ENCODE measurements at places on chromosomes 5 and 9.
A peak's percentile ranks its signal among the peaks of the same experiment; 100 is the strongest.

DNA sequence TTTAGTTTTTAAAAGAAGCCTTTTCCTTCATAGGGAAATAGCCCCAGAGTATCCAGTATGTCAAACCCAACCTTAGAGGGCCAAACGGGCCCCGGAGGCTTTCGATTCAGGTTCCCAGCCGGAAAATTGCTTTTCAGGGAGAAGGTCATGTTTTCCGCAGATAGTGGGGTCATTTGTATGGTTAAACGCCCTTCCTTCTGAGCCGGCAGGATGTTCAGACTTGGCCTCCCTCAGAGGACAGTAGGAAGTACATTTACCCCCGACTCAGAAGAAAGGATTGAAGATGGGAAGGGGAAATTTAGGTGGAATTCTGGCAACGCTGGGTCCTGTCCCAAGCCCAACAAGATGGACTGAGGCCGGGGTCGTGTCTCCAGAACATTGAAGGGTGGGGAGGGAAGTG, 195.2 kb downstream of the AOPEP start:
- DNase-seq: no peak

- DNase-seq: no peak
Observed at GRCh38 chr9:84254972-84255371, 85.6 kb downstream of the SLC28A3 start.

- DNase-seq: no peak
Observed at GRCh38 chr9:69297300-69297980, 27.6 kb upstream of the ENTREP1 start.

- DNase-seq: no peak
Observed at GRCh38 chr5:33833237-33833575, 58.6 kb downstream of the ADAMTS12 start.

GRCh38 chr5:132434416-132435286, 55.9 kb downstream of the IRF1 start:
- DNase-seq: no peak

- DNase-seq: no peak
Observed at GRCh38 chr5:79436821-79437220, 77.1 kb downstream of the HOMER1 start.

GRCh38 chr9:127140842-127141675, 18.6 kb upstream of the ANGPTL2 start:
- no peak for DNase-seq

- no peak for DNase-seq
Observed at GRCh38 chr9:128846680-128847030, 17.1 kb upstream of the SPOUT1 start.

DNA sequence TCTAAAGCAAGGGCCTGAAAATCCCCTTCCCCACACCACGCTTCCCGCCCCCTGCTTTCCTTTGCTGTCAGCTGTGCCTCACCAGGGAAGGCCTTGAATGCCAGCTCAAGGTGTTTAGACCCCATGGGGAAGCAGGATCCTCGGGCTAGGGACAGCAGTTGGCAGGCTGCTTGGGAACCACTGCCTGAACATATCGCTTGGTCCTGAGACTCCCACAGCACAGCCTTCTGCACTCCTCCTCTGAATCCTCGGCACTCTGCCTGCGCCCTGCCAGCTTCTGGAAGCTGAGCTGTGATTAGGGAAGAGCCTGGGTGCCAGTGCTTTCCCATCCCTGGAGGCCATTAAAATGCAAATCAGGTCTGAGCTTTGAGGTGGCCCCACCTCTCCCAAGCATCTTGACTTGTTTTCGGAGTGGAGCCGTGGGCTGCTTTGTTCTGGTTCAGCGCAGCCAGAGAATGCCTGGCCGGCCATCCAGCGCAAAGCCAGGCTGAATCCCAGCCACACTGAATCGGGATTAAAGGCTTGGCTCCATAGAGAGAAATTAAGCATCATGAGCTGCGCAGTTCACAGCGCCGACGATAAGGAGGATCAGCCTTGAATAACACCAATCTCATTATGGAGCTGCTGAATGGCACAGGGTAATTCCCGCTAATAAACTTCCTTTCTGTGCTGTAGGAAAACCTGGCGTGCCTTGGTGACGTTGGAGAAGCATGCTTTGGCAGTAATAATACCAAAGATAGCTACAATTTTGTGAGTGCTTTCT, 40.0 kb downstream of the AMBP start:
- peak; percentile 29 for DNase-seq

DNA sequence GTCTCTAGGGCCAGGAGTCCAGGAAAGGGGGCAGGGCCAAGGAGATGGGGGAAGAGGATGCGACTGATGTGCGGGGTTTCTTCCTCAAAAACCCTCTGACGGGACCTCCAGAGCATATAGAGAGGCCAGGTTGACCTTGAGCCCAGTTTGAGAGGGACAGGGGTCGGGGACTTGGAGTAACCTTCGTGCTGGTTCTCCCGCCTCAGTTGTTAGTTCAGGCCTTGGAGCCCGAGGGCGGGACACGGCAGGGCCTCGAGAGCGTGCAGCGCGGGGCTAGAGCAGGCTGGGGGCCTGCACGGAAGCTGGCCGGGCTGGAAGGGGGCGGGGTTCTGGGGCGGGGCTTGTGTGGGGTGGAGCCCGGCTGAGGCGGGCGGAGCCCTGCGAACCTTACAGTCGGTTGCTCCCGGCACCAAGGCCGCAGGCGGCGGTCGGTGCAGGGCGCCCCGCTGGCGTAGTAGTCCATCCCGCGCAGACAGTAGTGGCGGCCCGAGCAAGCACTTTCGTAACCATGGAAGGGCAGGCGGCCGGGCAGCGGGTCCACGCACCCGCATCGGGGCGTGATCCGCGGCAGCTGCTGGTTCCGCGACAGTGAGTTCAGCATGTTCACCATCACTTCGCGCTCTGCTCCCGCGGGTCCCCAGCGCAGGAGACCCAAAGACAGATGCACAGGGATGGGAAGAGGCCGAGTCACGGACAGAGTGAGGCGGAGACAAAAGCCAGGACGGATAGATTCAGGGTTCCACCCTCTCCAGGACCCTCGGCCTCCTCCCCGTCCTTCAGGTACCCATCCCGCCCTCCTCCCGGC, 4.0 kb upstream of the MYORG start:
- DNase-seq: peak; percentile 61

- DNase-seq: no peak
Observed at GRCh38 chr5:107331312-107331711, 339.4 kb downstream of the EFNA5 start.

DNA sequence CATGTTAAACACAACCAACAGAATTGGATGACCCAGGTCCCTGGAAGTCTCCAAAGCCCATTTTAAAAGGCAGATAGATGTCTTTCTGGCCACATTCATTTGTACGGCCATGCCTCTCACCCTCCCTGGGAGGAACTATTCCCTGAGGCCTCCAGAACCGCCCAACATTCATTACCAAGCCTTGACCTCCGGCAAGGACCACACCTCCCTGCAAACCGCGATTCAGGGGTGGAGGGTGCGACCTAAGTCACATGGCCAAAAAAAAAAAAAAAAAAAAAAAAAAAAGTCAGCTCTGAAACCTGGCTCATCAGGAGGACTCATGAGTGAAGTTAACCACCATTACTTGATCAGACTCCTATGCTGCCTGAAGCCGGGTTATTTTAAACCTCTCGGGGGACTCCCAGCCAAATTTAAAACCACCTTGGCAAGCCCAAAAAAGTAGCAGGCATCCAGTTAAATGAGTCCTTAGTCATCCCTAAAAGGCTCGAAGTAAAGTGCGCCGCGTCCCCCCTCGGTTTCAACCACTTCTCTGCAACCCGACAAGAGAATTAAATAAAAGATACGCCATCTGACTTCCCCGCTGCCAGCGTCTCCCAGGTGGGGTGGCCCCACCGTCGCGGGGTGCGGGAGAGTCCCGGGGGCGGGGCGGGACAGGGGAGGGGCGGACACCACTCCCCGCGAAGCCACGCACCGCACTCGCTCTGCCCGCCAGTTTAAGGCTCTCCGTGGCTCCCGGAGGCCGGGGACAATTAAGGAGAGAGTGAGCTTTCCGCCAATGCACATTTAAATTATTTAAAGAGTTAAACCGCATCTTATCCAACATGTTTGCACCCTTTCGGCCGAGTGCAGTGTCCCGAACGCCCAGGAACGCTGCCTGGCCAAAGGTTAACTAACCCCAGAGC, 2.3 kb downstream of the KLF9 start:
- DNase-seq: peak; percentile 75

DNA sequence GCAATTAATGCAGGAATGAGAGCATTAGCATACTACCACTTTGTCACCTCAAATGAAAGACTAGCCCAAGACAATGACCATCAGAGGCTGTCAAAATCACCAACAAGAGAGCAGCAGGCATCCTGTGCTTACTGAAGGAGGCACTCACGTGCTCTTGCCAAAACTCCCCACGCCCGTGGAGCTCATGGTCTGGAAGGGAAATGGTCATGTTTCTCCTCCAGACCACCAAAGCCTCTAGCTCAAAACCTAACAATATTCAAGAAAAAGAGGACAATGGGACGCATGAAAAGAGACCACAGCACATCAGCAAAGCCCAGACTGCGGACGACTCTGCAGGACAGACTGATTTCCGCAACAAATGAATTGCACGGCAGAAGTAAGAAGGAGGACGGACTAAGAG, 12.8 kb downstream of the AKNA start:
- DNase-seq: no peak

- peak; percentile 0 for DNase-seq
Observed at GRCh38 chr9:80146466-80146865, 574.7 kb downstream of the TLE4 start.

- no peak for DNase-seq
Observed at GRCh38 chr5:143239882-143240518, 163.5 kb downstream of the NR3C1 start.

- peak; percentile 53 for DNase-seq
Observed at GRCh38 chr5:137619191-137619870, 116.6 kb downstream of the KLHL3 start.

GRCh38 chr9:87853302-87853701, 29.4 kb upstream of the SPATA31E1 start:
- no peak for DNase-seq

GRCh38 chr9:134509281-134509680, 132.3 kb upstream of the COL5A1 start:
- DNase-seq: no peak

- DNase-seq: no peak
Observed at GRCh38 chr9:69798744-69799143, 21.9 kb upstream of the CFAP95 start.

- DNase-seq: no peak
Observed at GRCh38 chr9:16310278-16311110, 560.0 kb downstream of the BNC2 start.

GRCh38 chr9:90037146-90037797, 432.5 kb downstream of the GADD45G start:
- DNase-seq: no peak

DNA sequence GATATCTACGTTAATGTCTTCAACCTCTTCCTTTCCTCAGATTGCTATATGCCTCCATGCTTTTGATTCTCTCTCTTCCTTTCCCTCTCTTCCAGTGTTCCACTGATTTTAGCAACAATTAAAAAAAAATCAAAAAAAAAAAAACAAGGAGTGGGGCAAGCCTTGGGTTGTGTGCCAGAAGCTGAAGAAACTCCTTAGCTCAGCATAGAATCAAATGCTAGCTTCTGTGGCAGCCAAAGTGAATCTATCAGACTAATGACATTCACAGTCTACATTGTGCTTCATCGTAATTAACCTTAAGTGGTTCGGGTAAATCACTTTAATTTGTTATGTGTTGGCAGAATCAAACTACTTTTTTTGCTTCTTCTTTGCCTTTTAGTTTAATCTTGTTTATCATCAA, 237.3 kb downstream of the TMEM167A start:
- DNase-seq: no peak

GRCh38 chr5:128674837-128675446, 136.9 kb upstream of the FBN2 start:
- peak; percentile 2 for DNase-seq

DNA sequence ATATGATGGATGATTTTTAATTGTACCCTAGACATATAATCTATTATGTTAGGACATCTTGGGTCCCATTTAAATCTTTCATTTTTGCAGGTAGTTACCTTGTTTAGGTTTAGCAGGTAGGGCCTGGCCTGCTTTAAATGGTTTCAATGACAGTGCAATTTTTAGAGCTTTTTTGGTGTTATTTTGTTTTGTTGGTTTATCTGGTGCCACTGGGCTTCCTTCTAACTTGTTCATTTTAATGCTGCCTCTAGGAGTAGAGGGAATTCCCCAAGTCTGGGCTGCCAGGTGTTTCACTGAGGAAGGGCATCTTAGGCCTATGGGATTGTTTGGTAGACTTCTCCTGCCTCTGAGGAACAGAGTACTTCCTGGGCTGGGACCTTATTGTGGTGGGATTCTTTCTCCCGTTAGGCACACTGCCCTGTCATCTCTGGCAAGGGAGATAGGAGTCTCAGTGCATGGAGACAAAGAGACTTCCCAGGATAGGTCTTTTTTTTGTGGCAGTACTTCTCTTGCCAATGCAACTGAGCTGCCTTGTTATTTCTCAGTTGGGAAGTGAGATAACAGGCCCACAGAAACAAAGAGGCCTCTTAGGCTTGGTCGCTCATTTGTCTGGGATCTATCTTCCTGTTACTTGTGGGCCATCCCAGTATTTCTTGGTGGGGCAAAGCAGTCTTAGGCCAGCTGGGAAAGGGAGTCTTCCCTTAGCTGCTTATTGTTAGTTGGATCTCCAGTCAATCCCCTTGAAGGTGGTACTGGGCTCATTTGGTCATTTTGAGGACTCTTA, 282.9 kb downstream of the FER start:
- DNase-seq: no peak

GRCh38 chr9:80873861-80874260, 815.5 kb downstream of the TLE1 start:
- DNase-seq: no peak

GRCh38 chr9:136856541-136857141, 4.5 kb downstream of the MAMDC4 start:
- no peak for DNase-seq

GRCh38 chr5:167969998-167970397, 321.4 kb upstream of the WWC1 start:
- no peak for DNase-seq

- no peak for DNase-seq
Observed at GRCh38 chr9:120625222-120625621, 45.3 kb upstream of the CDK5RAP2 start.

DNA sequence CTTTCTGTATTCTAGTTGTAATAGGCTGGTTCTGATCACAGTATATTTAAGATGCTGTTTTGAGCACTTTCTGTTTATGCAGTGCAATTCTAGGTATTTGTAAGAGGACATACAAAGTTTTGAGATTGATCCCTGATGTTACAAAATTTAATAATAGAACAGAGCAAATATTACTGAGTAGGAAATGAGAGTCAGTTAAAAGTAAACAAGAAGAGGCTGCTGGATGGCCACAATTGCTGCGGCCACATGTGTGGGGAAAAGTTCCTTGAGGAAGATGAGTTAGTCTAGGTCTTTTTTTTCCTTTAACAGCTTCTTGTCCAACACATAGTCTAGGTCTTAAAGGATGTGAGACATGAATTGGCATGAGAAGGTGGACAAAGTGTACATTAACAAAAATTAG, 11.3 kb downstream of the EHMT1 start:
- no peak for DNase-seq

DNA sequence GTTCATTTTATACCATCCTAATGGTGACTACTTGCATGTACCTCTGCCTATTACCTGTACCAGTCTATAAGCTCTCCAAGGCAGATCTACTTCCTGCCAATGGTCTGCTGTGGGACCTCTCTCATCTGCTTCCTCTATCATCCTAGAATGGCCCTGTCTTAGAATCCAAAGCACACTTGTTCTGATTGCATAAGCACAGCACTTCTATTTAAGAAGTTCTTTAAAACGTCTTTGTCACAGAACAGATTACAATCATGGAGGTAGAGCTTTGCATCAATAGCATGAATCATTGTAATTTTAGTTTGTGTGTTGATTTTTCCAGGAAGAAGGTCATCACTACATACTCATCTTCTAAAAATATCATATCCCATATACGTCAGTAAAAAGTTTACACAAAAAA, 131.8 kb upstream of the ACOT12 start:
- no peak for DNase-seq
